NCI-H187 (cell line): ENCODE measurements at places on chromosomes 5 and 9.

GRCh38 chr5:60841361-60841760 lies 2.7 kb downstream of the ELOVL7 start:
- no peak for DNase-seq

GRCh38 chr5:66658516-66658915 lies 62.3 kb downstream of the MAST4 start:
- no peak for DNase-seq

GRCh38 chr5:56170557-56170956 lies 62.6 kb downstream of the ANKRD55 start:
- DNase-seq: no peak

DNA sequence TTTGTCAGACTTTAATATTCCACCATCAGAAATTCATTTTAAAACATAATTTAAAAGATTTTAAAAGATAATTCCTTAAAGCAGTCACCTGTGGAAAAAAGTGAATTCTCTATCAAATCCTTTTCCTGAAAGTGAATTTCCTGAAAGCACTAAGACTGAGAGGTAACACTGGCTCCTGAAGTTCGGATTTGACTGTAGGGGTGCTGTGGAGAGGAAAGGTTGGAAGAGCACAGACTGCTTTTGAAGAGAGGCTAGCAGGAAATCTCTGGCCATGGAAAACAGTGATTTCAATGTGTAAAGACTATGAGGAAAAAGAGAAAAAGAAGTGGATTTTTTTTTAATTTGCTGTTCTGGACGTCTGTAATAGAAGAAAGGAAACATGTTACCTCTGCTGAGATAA lies 35.7 kb upstream of the TMEM161B start:
- DNase-seq: no peak

GRCh38 chr9:108021096-108021710 lies 531.6 kb upstream of the KLF4 start:
- no peak for DNase-seq

- peak; percentile 47 for DNase-seq
These were observed 3.2 kb downstream of the RBM18 start for GRCh38 chr9:122261469-122261881.

DNA sequence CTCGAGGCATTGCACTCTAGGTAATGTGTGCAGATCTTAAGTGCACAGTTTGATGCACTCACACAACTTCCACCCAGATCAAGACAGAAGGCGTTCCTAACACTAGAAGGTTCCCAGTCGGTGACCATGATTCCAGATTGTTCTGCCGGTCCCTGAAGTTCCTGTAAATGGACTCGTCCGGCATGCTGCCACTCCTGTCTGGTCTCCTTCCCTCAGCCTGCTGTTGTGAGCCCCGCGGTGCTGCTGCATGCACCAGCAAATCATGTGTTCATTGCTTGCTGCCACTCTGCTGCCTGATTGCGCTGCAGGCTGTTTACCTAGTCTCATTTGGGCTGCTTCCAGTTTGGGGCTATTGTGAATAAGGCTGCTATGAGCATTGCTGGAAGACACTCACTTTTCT lies 11.5 kb downstream of the STKLD1 start:
- no peak for DNase-seq

DNA sequence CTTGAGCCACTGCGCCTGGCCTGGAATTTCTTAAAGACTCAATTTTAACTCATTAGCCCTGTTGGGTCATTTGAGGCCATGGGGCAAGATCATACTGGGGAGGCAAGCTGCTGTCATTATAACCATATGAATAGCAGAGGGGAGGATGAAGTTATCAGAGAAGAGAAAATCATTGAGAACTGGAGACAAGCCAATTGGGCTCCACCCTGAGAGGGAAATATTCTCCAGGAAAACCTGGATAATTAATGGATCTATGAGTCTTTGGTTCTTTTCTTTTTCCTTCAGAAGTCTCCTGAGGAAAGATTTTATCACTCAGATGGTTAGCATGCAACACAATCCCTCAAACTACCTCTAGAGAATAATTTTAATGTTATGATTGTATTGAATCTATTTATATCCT lies 569.6 kb upstream of the TUSC1 start:
- DNase-seq: no peak

- no peak for DNase-seq
These were observed 105.0 kb downstream of the PLPP1 start for GRCh38 chr5:55429613-55430253.

DNA sequence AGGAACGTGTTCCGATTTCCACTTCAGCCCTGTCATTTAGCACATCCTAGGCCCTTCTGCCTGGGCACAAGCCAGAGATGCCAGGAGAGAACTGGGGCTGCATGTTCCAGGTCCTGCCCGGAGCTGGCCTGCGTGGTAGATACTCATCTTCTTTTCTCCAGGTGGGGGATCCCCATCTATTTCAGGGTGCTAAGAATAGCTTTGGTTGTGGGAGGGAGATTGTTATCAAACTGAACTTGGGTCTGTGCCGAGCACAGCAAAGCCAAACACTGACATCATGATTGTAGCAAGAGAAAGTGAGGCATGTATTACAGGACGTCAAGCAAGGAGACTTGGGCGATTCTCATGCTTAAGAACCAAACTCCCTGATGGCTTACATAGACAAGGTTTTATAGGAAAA lies 18.2 kb downstream of the C9orf153 start:
- no peak for DNase-seq

GRCh38 chr9:122340161-122340560 lies 30.7 kb upstream of the PTGS1 start:
- DNase-seq: no peak

- DNase-seq: no peak
These were observed 351.4 kb upstream of the FTMT start for GRCh38 chr5:121500310-121500709.

DNA sequence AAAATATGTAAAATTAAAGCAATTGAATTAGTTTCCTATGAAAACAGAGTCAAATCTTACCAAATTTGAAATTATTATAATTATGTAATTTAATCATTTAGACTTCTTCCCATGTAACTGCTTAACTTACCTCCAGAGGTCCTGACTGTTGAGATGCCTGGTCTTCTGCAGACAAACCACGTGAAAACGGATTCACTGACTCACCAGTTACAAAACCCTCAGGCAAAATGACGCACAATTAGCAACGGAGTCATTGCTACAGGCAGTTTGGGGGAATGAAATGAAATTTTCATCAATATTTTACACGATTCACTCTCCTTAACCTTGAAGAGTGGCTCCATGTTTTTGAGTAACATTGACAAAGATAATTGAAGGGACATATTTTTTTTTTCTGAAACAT lies 460.8 kb downstream of the MTRR start:
- DNase-seq: no peak

- no peak for DNase-seq
These were observed 5.5 kb downstream of the PTBP3 start for GRCh38 chr9:112327718-112328450.

DNA sequence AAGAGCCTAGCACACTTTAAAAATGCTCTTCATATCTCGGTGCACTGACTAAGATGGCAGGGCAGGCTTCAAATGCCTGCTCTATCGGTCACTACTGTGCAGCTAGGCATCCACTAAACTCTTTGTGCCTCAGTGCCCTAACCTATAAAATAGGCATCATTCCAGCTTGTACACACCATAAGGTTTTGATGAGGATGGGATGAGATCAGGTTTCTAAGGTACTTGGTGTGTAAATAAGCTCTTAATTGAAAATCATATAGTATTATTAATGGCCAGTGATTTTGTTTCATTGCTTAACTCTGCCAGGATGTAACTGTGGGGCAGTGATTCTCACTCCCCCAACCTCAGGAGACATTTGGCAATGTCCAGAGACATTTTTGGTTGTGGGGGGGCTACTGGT lies 78.5 kb downstream of the ALDH1A1 start:
- DNase-seq: no peak

DNA sequence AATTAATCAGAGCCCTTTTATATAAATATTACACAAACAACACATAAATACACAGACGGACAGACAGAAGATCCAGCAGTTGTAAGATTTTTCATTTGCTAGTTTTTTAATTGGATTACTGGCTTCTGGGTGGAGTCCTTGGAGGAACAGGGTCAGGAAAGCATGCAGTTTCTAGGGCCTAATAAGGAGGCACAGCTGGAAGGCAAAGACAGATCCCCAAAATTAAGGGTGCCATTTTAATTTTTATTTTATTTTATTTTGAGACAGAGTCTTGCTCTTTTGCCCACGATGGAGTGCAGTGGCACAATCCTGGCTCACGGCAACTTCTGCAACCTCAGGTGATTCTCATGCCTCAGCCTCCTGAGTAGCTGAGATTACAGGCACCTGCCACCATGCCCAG lies 49.5 kb downstream of the PTGS1 start:
- no peak for DNase-seq

GRCh38 chr9:91843623-91844148 lies 106.3 kb downstream of the ROR2 start:
- DNase-seq: no peak

DNA sequence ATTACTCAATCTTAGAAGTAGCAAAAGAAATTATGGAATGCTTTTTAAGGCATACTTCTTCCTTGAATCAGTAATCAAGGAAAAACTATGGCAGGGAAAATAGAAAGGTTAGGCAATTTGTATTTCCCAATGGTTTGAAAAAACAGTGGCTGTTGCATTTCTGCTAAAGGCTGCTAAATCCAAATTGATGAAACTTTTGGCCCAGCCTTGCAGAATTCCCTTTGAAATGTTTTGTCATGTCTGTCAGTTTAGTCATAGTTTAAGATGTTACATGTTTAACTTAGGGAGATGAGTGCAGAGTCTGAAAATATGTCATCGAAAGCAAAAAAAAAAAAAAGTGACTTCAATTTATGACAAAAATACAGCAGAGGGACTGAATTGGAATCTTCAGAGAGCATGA lies 878.9 kb upstream of the WWC1 start:
- DNase-seq: no peak

- no peak for DNase-seq
These were observed 27.0 kb downstream of the POU4F3 start for GRCh38 chr5:146365618-146366017.
